Upper lobe of left lung (tissue), 6 donors: ENCODE measurements at places on chromosomes 1 and 21. TPM values are rescaled to one million over a fixed set of nuclear protein-coding genes. Genes with fewer than 3 reads are reported as not detected.
A peak's percentile ranks its signal among the peaks of the same experiment; 100 is the strongest.

- peak overlapping the region; percentile 70 for H3K4me3 ChIP-seq
- peak; percentile 71 for DNase-seq
- H3K27ac ChIP-seq, result peak overlapping the region; percentile 83
- H3K27me3 ChIP-seq, result peaks cover 18% of the 10 kb centered on the region
- no peaks in the 10 kb centered on the region for H3K36me3 ChIP-seq
Observed at GRCh38 chr1:210233495-210234328, 1.1 kb downstream of the SERTAD4 start.

DNA sequence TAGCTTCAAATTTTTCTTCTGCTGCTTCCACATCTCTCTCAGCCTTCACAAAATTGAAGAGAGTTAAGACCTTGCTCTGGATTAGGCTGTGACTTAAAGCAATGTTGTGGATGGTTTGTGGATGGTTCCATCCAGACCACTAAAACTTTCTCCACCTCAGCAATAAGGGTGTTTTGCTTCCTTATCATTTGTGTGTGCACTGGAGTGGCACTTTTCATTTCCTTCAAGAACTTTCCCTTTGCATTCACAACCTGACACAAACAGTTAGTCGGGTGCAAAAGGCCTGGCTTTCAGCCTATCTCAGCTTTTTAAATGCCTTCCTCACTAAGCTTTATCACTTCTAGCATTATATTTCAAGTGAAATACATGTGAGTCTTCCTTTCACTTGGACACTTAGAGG is 30.3 kb downstream of the DENND1B start:
- H3K4me3 ChIP-seq, result no peak overlapping the region
- H3K27ac ChIP-seq, result no peak overlapping the region
- H3K36me3 ChIP-seq, result no peaks in the 10 kb centered on the region
- no peak for DNase-seq

DNA sequence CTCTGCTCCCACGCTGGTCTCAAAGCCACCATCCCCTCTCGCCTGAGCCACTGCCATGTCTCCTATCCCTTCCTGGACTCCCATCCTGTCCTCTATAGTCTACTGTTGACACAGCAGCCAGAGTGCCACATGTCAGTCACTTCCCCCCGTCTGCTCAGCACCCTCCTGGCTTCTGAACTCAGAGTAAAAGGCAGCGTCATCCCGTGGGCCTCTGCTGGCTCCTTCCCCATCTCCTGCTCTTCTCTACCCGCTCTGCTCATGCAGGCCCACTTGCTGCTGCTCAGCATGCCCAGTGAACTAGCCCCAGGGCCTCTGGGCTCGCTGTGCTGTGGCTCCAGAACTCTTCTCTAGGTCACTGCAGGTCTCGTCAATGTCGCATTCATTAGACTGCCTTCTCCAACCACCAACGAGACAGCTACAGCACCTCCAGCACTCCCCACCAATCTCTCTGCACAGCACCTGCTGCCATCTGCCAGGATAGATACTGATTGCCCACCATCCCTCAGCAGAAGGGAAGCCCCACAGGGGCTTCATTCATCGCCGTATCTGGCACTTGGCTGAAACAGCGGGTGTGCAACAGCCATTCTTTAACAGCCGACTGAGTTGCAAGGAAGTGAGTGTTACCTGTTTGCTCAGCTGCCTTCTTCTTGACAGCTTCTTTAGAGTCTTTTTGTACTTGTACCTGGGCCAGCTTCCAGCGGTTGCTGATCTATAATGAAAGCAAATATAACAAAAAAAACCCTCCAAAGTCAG is 11.8 kb upstream of the SRM start:
- no peak for DNase-seq
- H3K4me3 ChIP-seq, result no peak overlapping the region
- no peaks in the 10 kb centered on the region for H3K27me3 ChIP-seq
- no peaks in the 10 kb centered on the region for H3K4me1 ChIP-seq

CELA2A gene
- 2.3 TPM for total RNA-seq

BRDT gene
- not detected for total RNA-seq

DNA sequence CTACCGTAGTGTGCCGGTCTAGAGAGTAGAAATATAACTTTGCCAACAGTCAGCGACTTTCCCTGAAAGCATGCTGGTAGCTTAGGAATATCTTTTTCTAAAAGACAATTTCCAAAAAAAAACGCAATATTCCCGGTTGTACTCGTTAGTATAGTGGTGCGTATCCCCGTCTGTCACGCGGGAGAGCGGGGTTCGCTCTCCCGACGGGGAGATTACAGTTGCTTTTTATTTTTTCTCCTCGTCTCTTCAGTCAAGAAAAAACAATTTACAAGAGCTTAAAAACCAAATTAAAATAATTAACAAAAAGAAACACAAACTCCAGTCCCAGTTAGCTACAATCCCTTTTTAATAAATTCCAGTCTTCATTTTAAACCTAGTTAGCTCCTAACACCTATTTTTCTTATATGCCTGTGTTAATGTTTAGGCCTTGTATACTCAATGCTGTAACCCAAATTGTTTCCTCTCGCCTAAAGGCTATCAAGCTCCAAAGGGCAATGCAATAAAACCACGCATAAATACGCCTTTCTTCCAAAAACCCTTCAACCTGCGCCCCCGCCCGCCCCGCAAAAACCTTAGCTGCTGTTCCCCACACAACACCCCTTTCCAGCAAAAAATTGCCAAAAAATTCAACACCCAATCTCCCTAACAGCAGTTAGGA is 7.8 kb downstream of the HSPA6 start:
- peaks cover 7% of the 10 kb centered on the region for H3K4me1 ChIP-seq
- no peaks in the 10 kb centered on the region for H3K27me3 ChIP-seq
- H3K4me3 ChIP-seq, result no peak overlapping the region
- H3K27ac ChIP-seq, result peak overlapping the region; percentile 60

- no peaks in the 10 kb centered on the region for H3K27me3 ChIP-seq
- no peaks in the 10 kb centered on the region for H3K36me3 ChIP-seq
- peak; percentile 60 for DNase-seq
- H3K4me1 ChIP-seq, result peaks cover 67% of the 10 kb centered on the region
- peak overlapping the region; percentile 9 for H3K4me3 ChIP-seq
- H3K27ac ChIP-seq, result peak overlapping the region; percentile 91
Observed at GRCh38 chr1:206559672-206559995, 52.3 kb downstream of the RASSF5 start.

GRCh38 chr1:77658271-77658670 is 24.2 kb downstream of the ZZZ3 start:
- H3K27ac ChIP-seq, result no peak overlapping the region
- DNase-seq, result no peak
- H3K4me1 ChIP-seq, result no peaks in the 10 kb centered on the region
- H3K36me3 ChIP-seq, result no peaks in the 10 kb centered on the region
- H3K27me3 ChIP-seq, result no peaks in the 10 kb centered on the region

DNA sequence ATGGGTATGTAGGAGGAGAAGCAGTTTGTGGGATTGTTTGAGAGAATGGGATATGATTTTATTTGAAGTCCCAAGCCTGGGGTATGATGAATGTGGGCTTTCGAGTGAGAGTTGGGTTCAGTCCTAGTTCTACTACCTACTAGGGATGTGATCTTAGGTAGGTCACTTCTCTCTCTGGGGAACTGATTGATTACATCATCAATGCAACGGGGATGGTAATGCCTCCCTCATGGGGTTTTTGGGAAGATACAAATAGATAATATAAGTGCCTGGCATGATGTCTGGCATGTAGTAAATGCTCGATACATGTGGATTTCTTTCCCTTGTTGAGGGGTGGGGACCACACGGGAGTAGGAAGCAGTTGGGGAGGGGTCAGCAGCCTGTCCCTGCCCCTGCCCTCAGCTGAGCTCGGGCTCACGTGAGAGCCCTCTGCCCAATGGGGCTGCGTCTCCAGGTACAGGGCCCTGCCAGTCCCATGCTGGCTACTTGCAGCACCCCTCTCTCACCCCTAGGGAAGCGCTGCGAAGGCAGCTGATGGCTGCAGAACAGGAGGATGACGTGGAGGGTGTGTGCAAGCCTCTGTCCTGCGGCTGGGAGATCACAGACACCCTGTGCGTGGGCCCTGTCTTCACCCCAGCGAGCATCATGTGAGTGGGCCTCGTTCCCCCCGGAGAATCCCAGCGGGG is 38.7 kb downstream of the AZIN2 start:
- H3K36me3 ChIP-seq, result no peaks in the 10 kb centered on the region
- no peaks in the 10 kb centered on the region for H3K27me3 ChIP-seq
- no peak for DNase-seq
- H3K27ac ChIP-seq, result no peak overlapping the region

- no peaks in the 10 kb centered on the region for H3K36me3 ChIP-seq
- H3K27me3 ChIP-seq, result no peaks in the 10 kb centered on the region
- peak overlapping the region; percentile 85 for H3K27ac ChIP-seq
- no peak for DNase-seq
- peak overlapping the region; percentile 52 for H3K4me3 ChIP-seq
Observed at GRCh38 chr1:43271186-43272118, 1.7 kb downstream of the TMEM125 start.

- DNase-seq, result no peak
- H3K4me1 ChIP-seq, result peaks cover 75% of the 10 kb centered on the region
- H3K36me3 ChIP-seq, result peaks cover 21% of the 10 kb centered on the region
- H3K4me3 ChIP-seq, result no peak overlapping the region
- H3K27me3 ChIP-seq, result no peaks in the 10 kb centered on the region
Observed at GRCh38 chr1:40058453-40059337, 18.2 kb downstream of the CAP1 start.

GRCh38 chr1:52288286-52288685 is 77.7 kb downstream of the CC2D1B start:
- H3K4me3 ChIP-seq, result no peak overlapping the region
- no peaks in the 10 kb centered on the region for H3K27me3 ChIP-seq
- no peak for DNase-seq
- H3K4me1 ChIP-seq, result no peaks in the 10 kb centered on the region
- no peaks in the 10 kb centered on the region for H3K36me3 ChIP-seq

OR2L13 gene
- not detected for total RNA-seq

FMO4 gene
- total RNA-seq, result 3.4 TPM

- no peaks in the 10 kb centered on the region for H3K4me1 ChIP-seq
- no peaks in the 10 kb centered on the region for H3K36me3 ChIP-seq
- no peak overlapping the region for H3K4me3 ChIP-seq
- no peak for DNase-seq
- no peak overlapping the region for H3K27ac ChIP-seq
- H3K27me3 ChIP-seq, result no peaks in the 10 kb centered on the region
Observed at GRCh38 chr1:194233069-194233468, 1046.7 kb upstream of the B3GALT2 start.

ECM1 gene
- 2.2 TPM for total RNA-seq

CIART gene
- 9.5 TPM for total RNA-seq

- no peak overlapping the region for H3K27ac ChIP-seq
- H3K27me3 ChIP-seq, result no peaks in the 10 kb centered on the region
- H3K36me3 ChIP-seq, result no peaks in the 10 kb centered on the region
- H3K4me1 ChIP-seq, result no peaks in the 10 kb centered on the region
Observed at GRCh38 chr1:163999131-163999530, 559.9 kb upstream of the PBX1 start.

KIF14 gene
- 0.26 TPM for total RNA-seq

TACSTD2 gene
- 138 TPM for total RNA-seq

PTAFR gene
- 27.2 TPM for total RNA-seq

KCNJ9 gene
- total RNA-seq, result not detected

DNA sequence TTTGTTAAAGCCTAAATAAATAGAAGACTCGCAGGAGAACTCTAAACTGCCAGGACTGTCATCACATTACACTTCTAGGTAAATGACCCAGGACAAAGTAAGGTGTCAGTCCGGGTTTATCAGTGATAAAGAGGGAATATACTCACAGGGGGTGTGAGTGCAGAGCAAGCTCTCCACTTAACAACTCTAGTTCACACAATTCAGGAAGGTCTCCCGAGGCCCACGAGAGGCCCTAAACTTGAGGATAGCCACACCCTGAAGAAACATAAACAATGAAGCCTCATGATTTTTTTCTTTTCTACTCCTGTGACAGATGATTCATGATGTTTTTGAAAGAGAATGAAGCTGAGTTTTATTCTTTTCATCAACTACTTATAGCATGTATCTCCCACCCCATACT is 65.6 kb upstream of the EXO1 start:
- no peak overlapping the region for H3K4me3 ChIP-seq
- H3K4me1 ChIP-seq, result no peaks in the 10 kb centered on the region
- H3K27ac ChIP-seq, result no peak overlapping the region
- no peaks in the 10 kb centered on the region for H3K27me3 ChIP-seq

- no peak overlapping the region for H3K27ac ChIP-seq
- H3K4me3 ChIP-seq, result no peak overlapping the region
- H3K36me3 ChIP-seq, result no peaks in the 10 kb centered on the region
- no peak for DNase-seq
- H3K4me1 ChIP-seq, result no peaks in the 10 kb centered on the region
Observed at GRCh38 chr1:69126796-69127195, 440.9 kb upstream of the LRRC7 start.

NBPF20 gene
- 3.9 TPM for total RNA-seq

- DNase-seq, result no peak
- no peaks in the 10 kb centered on the region for H3K27me3 ChIP-seq
- H3K36me3 ChIP-seq, result no peaks in the 10 kb centered on the region
- H3K27ac ChIP-seq, result no peak overlapping the region
- no peaks in the 10 kb centered on the region for H3K4me1 ChIP-seq
Observed at GRCh38 chr21:29696937-29697336, 242.9 kb downstream of the GRIK1 start.

DNA sequence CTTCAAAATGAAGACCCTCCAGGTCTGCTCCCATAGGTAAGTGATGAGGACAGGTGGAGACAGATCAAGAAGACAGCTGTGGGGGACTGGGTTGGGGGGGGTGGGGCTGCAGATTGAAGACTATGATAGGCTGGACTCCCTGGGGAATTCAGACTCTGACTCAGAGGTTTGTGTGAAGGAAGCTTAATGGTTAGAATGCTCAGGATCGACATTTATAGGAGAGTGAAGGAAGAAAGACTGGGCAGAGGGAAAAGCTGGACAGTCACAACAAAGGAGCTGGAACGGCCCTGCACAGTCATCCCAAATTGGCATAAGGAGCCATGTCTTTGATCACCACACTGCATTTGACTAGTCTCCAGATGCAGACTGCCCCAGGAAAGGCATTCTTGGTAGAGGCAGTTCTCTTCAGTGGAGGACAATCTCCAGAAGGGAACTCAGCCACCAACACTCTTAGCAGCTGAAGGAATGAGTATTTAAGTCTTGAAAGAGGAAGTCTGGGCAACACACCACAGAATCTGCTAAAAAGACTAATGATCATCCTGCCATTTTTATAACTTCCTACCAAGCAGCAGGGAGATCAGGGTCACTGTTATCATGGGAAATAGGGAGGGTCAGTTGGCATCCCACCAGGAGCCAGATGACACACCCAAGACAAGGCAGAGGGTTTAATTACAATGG is 120.0 kb upstream of the ZC3H11B start:
- H3K4me3 ChIP-seq, result no peak overlapping the region
- no peak overlapping the region for H3K27ac ChIP-seq
- no peaks in the 10 kb centered on the region for H3K36me3 ChIP-seq
- H3K4me1 ChIP-seq, result no peaks in the 10 kb centered on the region

ARHGAP29 gene
- 56.2 TPM for total RNA-seq

GRCh38 chr1:12477936-12478611 is 139.9 kb downstream of the DHRS3 start:
- peak; percentile 91 for DNase-seq
- no peak overlapping the region for H3K4me3 ChIP-seq
- H3K27me3 ChIP-seq, result no peaks in the 10 kb centered on the region
